ENCODE measurements at places on chromosomes 5 and 9. TPM values are rescaled to one million over a fixed set of nuclear protein-coding genes. Genes with fewer than 3 reads are reported as not detected.

The CMBL gene
- total RNA-seq, result 3.7 TPM

The GPSM1 gene
- total RNA-seq, result 28.2 TPM

GRCh38 chr5:66002415-66002814 is 76.0 kb downstream of the ERBIN start:
- DNase-seq, result no peak

- no peak for DNase-seq
These were observed 173.2 kb downstream of the CCDC192 start for GRCh38 chr5:127876384-127876783.

DNA sequence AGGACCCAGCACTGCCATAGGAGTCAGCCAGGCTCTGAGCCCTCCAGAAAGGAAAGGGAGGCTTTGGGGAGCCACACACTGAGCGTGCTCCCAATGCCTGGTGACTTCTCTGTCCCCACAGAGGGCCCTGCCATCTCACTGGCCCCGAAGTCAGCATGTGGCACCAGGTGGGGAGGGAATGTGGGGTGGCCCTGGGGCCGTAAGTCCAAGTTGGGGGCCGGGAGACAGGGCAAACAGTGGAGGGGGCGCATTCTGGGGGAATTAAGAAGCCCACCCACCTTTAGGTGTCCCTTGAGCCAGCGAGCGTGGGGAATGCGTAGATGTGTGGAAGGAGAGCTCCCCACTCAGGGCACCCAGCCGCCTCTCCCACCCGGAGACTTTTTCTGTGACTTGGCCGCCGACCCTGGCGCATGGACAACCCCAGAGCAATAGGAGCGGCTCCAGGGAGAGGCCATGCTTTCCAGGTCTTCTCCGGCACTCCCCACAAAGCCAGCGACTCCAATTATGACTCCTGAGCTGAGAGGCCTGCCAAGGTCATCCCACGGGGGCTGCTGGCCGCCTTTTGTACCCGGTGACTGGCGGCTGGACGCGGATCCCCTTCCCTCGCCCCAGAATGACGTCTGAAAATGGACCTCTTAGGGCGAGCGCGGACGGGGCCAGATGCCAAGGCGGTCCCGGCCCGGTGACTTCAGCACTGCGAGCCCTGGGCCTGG is 9.8 kb downstream of the IRX1 start:
- no peak for DNase-seq

GRCh38 chr5:77171141-77171910 is 39.2 kb upstream of the PDE8B start:
- DNase-seq, result no peak
